Chondrocyte (in vitro differentiated cells): ENCODE measurements at places on chromosomes 2 and 18. TPM values are rescaled to one million over a fixed set of nuclear protein-coding genes. Genes with fewer than 3 reads are reported as not detected.

- H3K4me1 ChIP-seq = peaks cover 11% of the 10 kb centered on the region
- peaks cover 1% of the 10 kb centered on the region for H3K36me3 ChIP-seq
- no peak for DNase-seq
- no peak overlapping the region for H3K4me3 ChIP-seq
- no peaks in the 10 kb centered on the region for H3K27me3 ChIP-seq
Measured at GRCh38 chr2:232319803-232320442, 58.6 kb upstream of the ALPP start.

DNA sequence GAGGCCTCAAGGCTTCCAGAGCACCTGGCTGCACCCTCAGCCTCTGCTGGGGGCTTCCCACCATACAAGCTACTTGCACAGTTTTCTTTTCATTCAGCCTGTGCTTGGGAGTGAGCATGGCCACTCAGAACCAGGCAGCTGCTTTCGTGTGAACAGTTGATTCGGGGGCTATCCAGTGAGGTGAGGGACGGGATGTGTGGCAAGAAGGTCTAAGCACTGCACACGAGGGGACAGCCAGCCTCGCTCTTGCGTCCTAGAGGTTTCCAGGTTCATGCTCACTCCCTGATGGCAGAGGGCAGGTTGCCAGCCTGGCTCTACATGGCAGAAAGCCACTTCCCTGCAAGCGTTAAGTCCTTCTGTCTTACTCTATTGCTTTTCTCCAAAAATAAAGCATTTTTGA, 146.2 kb downstream of the MBP start:
- DNase-seq = no peak
- peaks cover 8% of the 10 kb centered on the region for H3K27me3 ChIP-seq
- H3K4me1 ChIP-seq = peaks cover 6% of the 10 kb centered on the region
- no peak overlapping the region for H3K4me3 ChIP-seq
- no peaks in the 10 kb centered on the region for H3K36me3 ChIP-seq
- no peak overlapping the region for H3K27ac ChIP-seq

DNA sequence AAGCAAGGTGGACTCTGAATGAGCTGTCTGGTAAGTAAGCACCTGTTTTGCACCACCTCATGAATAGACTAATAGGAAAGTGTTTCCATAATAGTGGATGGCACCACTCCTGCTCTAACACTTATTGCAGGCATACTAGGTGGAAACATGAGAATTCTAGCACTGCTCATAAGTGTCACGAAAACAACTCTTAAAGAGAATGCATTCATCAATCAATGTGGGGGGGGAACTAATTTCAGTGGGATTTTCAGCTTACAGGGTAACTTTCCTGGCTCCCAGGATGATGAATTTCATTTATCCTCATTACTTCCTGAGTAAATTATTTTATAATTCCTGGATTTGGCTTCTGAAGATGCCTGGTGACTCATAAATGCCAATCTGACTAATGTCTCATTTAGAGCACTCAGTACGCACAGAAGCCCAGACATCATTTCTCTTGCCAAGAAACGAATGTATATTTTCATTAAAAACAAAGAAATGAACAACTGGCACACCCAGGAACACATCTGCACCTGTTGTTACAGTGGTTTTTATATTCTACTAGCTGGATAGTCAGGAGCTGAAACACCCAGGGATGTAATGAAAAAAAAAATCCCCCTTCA, 129.6 kb downstream of the PID1 start:
- peaks cover 12% of the 10 kb centered on the region for H3K4me1 ChIP-seq
- no peak for DNase-seq
- no peaks in the 10 kb centered on the region for H3K36me3 ChIP-seq
- H3K4me3 ChIP-seq = no peak overlapping the region
- no peaks in the 10 kb centered on the region for H3K27me3 ChIP-seq

The RGPD3 gene
- total RNA-seq = 0.07 to 0.10 TPM in 2 of 3 replicates, not detected in the other

The LRP2 gene
- not detected in 3 replicates for total RNA-seq
